ENCODE measurements at places on chromosomes 3 and 15.

GRCh38 chr3:5056111-5056391 lies 66.0 kb upstream of the ARL8B start:
- no peak for DNase-seq

- DNase-seq: no peak
These were observed 135.1 kb upstream of the SEMA6D start for GRCh38 chr15:47582233-47582632.

DNA sequence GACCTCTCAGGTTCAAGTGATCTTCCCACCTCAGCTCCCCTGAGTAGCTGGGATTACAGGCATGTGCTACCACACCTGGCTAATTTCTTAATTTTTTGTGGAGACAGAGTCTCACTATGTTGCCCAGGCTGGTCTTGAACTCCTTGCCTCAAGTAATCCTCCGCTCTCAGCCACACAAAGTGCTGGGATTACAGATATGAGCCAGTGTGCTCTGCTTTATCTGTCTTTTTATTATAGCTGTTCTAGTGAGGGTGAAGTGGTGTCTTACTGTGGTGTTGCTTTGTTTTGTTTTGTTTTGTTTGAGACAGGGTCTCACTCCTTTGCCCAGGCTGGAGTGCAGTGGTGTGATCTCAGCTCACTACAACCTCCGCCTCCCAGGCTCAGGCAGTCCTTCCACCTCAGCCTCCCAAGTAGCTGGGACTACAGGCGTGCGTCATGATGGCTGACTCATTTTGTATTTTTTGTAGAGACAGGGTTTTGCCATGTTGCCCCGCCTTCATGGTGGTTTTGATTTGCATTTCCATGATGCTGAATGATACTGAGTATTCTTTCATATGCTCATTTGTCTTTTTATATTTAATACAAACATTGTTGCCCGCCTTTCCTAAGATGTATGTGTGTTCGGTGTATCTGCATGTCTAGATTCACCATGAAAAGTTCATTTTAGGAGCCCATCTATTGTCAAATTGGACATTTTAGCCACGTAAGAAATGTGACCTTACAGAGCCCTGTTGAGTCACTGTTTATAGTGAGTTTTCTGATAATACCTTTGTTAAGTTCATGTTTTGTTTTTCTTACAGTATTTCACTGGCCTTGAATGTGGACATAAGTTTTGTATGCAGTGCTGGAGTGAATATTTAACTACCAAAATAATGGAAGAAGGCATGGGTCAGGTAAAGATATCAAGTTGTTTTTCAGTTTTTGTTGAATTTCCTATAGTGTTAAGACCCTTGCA lies 80.6 kb downstream of the ARIH1 start:
- no peak for DNase-seq

DNA sequence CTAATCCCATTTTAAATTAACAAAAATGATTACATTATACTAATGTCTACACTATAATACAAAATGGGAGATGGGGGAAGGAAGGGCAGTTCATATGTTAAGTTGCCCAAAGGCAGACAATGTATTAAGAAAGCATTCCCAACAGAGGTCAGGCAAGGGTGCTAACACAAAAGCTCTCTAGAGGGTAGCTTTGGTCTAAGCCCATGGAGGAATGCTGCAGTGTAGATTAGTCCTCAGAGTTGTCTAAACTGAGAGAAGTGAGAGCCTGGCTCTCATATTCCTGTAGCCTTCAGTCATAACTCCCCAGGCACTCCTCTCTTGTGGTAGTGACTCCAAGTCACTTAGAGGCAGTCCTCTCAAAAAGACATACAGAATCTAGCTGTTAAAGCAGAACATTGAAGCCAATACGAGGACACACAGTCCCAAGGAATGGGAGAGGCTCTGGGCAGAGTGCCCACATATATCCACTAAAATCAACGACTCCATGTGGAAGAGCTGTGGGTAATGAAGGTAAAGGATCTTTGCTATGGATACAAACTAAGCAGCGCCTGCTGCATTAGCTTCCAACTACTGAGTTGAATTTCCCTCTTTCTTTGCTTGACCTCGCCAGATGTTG lies 14.5 kb downstream of the NEK10 start:
- DNase-seq: no peak

GRCh38 chr3:177158461-177158860 lies 38.8 kb downstream of the TBL1XR1 start:
- DNase-seq: no peak

DNA sequence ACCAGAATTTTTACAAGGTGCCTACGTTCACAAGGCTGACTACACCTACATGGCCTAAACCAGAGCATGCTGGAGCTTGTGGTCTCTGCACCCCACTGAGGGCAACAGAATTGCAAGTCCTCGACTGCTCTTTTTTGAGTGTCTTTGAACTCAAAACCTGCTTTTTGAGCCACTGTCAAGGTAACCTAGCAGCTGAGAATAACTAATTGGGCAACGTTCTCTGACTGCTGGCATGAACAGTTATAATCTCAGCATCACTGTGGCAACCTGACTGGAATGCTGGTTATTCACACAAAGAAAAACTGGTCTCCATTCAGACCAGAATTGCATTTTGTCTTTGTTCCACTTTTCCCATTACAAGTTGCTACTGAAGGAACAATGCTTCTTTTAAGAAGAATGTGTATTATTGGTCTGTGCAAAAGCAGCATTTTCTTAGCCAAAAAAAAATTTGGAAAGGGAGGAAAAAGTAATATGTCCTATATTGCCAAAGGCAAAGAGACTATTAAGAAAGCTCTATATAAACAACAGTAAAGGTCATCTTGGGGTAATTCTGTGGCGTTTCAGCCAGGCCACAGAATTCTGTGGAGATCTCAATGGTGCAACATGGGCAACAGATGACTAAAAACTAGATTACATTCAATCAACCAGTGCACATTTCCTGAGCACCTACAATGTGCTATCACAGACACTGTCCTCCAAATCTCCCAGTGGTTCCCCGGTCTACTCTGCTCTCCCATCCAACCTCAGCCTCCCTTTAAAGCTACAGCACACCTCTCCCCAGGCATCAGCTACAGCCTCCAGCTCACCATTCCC lies 76.8 kb downstream of the TNIK start:
- DNase-seq: no peak

DNA sequence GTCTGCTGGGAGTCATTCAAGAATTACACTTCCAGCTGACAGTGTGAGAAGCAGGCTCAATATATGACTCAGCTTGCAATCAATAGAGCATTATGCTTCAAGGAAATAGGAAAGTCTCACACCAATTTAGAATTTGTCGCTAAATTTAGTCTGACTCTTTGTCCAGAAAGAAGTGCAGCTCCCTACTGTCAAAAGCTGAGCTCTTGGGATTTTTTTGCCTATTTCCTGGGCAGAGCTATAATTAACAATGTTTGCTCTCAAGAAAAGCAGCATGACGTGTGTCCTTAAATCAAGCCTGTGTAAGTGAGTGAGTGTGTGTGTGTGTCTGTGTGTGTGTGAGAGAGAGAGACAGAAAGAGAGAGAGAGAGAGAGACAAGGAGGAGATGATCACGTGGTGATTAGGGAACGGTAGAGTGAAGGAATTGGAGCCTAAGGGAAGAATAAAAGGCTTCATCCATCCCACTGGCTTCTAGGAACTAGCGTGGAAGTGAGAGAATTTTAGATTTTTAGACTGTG lies 16.4 kb upstream of the SLC35G2 start:
- DNase-seq: peak; percentile 50

GRCh38 chr3:32132121-32132520 lies 25.7 kb downstream of the GPD1L start:
- no peak for DNase-seq

DNA sequence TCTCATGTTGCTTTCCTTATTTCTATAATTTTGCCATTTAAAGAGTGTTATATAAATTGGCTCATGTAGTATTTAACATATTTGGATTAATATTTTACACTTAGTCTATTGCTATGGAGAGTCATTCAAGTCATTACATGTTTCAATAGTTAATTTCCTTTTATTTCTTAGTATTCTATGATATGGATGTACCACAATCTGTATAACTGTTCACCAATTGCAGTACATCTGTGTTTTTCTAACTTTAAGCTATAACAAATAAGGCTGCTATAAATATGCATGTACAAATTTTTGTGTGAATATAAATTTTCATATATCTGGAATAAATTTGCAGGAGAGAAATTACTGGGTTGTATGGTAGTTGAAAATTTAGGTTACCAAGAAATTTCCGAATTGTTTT lies 993.4 kb downstream of the NAALADL2 start:
- no peak for DNase-seq

- DNase-seq: no peak
These were observed 858 bp downstream of the NTRK3 start for GRCh38 chr15:88255484-88256278.

GRCh38 chr3:60582288-60582687 lies 669.0 kb downstream of the FHIT start:
- DNase-seq: no peak

- DNase-seq: no peak
These were observed 526.7 kb upstream of the NAALADL2 start for GRCh38 chr3:174332391-174332790.

GRCh38 chr15:100705065-100705464 lies 102.7 kb downstream of the ASB7 start:
- no peak for DNase-seq

- DNase-seq: no peak
These were observed 15.6 kb upstream of the CYFIP1 start for GRCh38 chr15:22995795-22996194.

- peak; percentile 41 for DNase-seq
These were observed 87.7 kb downstream of the ATP10A start for GRCh38 chr15:25775317-25775912.
